ENCODE measurements at places on chromosomes 16 and 17.

DNA sequence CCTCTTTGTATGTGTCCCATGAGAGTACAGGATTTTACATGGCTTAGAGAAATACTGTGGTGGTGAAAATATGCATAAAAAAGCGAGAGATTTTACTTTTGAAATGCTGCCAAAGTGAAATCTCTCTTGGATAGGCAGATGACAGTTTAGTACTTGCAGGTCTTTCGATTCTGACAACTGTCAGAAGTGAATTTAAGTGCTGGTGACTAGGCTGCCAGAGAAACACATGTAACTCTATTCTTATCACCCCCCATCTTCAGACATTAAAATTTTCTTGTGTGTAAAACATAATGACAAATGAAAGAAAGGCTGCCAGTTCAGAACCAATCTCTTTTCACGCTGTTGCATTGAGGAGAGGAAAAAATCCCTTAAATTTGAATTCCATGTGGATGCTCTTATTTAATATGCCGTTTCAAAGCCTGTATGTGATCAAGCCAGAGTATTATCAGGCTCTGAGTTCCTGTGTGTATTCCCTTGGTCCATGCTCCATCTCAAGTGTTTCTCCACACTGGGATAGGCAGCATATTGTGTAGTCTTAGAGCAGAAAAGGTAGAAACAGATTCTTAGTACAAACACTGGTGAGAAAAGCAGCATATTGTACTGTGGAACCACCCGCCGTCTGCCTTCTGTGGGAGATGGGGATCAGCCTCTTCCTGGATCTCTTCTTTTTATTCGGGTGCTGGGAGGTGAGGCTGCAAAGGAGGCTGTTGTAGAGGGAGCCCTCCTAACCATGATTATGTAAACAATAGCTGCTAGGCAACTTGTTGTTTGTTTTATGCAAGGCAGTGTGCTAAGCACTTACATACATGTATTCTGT lies 291.3 kb downstream of the WWOX start:
- DNase-seq, result no peak

DNA sequence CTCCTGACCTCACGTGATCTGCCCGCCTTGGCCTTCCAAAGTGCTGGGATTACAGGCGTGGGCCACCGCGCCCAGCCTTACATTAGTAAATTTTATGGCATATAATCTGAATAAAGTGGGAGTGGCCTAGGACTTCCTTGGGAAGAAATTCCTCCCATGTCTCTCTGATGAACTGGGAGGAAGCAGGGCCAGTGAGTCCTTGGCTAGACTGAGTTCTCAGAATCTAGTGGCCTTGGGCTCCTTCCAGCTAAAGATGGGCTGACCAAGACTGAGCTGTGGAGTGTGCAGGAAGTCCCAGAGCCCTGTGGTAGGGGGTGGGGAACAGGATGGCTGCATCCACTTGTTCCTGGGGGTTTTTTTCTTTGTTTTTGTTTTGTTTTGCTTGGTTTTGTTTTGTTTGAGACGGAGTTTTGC lies 10.0 kb upstream of the NAGLU start:
- DNase-seq, result no peak

DNA sequence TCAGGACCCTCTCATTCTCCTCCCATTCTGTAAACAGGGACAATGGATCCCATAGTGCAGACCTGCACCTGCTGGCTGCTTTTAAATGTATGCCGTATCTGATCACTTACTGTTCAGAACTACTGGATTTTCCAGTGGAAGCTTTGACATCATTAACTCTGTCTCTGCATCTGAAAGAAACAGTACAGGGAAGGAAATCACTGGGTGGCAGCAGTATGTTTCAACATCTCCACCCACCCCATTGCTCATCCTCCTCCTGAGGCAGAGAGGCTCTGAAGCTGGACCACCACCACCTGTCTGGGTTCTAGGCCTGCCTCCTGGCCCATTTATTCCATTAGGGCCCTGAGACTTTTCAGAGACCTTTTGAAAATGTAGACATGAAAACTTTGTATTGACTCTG lies 2.6 kb downstream of the CCL15 start:
- DNase-seq, result no peak

DNA sequence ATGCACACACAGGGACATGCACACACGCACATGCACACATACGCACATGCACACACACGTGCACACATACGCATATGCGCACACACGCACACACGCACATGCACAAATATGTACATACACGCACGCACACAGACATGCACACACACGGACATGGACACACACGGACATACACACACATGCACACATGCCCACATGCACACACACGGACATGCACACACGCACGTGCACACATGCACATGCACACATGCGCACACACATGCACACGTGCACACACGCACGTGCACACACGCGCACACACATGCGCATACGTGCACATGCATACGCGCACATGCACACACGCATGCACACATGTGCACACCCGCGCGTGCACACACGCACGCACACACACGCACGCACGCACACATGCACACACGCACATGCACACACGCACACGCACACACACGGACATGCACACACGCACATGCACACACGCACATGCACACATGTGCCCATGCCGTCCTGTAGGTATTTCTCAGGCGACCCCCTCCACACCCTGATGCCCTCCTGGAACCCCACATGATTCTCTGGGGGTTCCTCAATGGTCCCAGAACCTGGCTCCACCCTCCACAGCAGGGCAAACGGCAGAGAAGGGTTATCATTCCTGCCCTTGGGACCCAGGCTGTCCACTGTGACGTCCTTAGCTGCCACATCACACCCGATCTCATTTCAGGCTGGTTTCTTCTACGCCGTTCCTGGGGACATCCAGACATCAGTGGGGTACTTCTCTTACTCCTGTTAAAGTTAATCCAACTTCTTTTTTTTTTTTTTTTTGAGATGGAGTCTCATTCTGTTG lies 9.6 kb upstream of the RBFOX3 start:
- DNase-seq, result no peak

GRCh38 chr17:71995590-71995989 lies 125.2 kb upstream of the SOX9 start:
- no peak for DNase-seq

DNA sequence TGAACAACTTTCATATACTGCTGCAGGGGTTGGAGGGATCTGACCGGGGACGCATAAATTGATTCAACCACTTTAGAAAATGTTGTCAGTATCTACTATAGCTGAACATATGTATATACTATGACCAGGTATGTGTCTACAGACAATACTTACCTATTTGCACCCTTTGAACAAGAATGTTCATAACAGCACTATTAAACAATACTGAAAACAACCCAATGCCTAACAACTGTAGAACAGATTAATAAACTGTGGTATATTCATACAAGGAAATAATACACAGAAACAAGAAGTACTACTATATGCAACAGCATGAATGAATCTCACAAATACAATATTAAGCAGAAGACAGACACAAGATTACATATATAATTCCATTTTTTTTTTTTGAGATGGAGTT lies 10.5 kb downstream of the BRIP1 start:
- DNase-seq, result no peak

DNA sequence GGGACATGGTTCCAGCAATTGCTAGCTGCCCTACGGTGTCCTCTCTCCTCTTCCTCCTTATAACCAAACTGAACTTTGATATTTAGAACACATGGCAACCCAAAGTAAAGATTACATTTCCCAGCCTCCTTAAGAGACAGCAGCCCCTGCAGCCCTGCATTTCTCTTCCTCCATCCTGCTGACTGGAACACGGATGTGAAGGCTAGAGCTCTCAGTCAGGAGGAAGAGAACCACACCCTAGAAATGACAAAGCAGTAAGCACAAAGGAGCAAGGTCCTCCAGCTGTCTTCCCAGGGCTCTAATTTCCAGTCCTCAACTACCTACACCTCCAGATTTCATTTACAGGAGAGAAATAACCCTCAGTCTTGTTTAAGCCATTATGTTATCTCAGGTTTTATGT lies 10.9 kb downstream of the DYNC1LI2 start:
- DNase-seq, result no peak

DNA sequence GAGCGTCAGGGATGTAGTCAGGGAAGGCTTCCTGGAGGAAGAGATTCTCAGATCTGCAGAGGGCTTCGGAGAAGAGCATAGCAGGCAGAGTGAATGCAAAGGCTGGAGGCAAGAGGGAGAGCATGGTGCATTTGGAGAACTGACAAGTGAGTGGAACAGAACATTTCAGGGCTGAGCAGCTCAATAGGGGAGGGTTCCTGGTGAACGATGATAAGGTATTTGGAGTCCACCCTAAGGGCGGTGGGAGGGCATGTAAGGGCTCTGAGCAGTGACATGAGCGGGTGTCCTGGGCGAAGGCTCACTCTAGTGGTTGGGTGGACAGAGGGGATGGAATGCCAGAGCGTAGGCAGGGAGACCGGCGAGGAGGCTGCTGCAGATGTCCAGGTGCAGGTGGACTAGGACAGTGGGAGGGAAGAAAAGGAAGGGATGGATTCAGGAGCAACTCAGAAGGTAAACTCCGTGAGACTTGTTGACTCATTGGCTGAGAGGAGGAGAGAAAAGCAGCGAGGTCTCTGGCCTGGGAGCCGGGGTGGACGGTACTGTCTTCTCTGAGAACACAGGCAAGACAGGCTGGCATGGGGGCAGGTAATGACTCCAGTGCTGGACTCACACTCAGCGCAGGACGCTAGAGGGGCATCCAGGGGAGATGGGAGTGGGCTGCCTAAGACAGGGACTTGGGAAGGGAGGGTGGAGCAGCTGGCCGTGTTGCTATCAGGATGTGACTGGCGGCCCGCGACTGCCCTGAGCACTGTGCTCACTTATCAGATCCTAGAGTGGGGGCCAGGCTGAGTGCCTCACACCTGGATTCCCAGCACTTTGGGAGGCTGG lies 1.4 kb upstream of the PITPNA start:
- DNase-seq, result no peak

GRCh38 chr17:67718325-67718941 lies 697 bp downstream of the NOL11 start:
- no peak for DNase-seq

DNA sequence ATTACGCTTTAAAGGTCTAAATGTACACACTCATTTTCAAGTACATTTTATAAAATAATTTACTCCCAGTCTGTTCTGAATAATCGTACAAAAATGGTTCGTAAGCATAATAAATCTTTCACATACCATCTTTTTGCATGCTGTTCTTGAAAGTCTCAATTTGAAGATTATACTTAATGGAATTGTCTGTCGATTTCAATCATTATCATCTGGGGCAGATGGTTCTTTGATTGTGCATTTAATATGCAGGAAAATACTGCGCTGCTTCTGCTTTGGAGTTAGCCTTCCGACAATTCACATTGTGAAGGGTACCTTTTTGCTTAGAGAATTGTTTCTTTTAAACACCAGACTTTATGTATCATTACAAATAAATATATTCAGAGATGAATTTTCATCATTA lies 262.8 kb downstream of the ABCC12 start:
- DNase-seq, result no peak

- DNase-seq, result no peak
Measured at GRCh38 chr16:51025588-51026290, 125.3 kb downstream of the SALL1 start.

GRCh38 chr17:66834919-66835454 lies at the start of gene CACNG5:
Gene CACNG5 (plus strand): TSS chr17:66835117. CDS start chr17:66877333, 42,216 bp downstream.
- no peak for DNase-seq

DNA sequence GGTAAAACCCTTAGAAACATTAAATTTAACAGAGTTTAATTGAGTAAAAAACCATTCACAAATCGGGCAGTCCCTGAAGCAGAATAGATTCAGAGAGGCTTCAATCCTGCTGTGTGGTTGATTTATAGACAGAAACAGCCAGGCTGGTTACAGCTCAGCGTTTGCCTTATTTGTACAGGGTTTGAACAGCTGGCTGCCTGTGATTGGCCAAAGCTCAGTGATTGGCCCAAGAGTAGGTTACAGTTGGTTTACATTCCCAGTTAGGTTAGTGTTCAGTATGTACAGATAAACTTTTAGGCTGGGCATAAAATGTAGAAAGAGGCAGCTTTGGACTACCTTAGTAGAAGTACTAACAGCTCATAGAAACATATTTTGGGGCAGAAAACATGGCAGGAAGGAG lies 210.4 kb upstream of the ELAC2 start:
- no peak for DNase-seq

DNA sequence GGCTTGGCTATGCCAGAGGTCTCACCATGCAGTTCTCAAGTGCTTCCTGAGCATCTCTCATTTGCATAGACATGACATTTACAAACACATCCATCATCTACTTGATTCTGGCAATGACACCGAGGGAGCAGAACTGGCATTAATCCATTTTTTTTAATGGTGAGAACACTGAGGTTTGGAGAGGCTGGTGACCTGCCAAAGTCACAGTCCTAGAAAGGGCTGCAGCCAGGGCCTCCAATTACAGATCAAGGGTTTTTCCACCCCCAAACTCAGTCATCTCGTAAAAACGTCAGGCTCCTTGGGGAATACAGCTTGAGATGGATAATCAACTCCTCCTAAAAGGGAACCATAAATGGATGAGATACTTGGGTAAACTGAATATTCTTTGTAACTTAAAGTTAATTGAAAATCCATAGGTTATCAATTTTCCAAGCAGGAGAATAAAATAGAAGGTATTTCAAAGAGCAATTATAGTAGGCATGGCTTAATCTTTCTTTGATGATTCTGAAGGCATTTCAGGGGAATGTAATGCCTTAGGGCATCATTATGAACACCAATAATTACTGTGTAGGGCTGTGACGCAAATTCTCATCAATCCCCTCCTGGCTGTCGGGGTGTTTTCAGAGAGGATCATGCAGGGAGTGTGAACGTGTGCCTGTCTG lies 9.4 kb upstream of the MEOX1 start:
- DNase-seq, result no peak

DNA sequence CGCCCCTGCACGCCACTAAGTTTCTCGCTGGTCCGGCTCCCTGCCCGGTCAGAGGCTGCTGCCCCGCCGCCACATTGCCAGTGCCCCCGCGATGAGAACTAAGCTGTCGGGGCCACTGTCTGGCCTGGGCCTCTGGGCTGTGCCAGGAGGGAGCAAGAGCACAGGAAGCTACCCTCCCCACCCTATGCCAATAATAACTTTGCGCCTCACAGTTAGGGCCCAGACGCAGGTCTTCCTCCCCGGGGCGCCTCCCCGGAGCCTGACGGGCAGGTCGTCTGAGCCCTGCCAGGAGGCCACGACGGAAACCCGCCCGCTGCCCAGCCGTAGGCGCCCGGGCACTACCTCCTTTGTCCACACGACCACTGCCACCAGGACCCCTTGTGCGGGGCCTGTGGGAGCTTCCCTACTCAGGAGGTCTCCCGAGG lies 1.5 kb downstream of the ZFPM1 start:
- no peak for DNase-seq

- DNase-seq, result no peak
Measured at GRCh38 chr16:57920215-57920879, 50.6 kb downstream of the CNGB1 start.

- DNase-seq, result no peak
Measured at GRCh38 chr16:11417487-11417886, 72.2 kb downstream of the RMI2 start.
